ENCODE measurements at places on chromosomes 7 and 10. TPM values are rescaled to one million over a fixed set of nuclear protein-coding genes. Genes with fewer than 3 reads are reported as not detected.

C10orf67 gene
- total RNA-seq, result not detected

ABCB1 gene
- 26.1 TPM for total RNA-seq

TEX36 gene
- not detected for total RNA-seq

FRA10AC1 gene
- 13.9 TPM for total RNA-seq

ASB4 gene
- total RNA-seq, result not detected

ZC3HAV1 gene
- total RNA-seq, result 154 TPM

VAX1 gene
- total RNA-seq, result not detected
